ENCODE measurements at places on chromosomes 5 and 9.

DNA sequence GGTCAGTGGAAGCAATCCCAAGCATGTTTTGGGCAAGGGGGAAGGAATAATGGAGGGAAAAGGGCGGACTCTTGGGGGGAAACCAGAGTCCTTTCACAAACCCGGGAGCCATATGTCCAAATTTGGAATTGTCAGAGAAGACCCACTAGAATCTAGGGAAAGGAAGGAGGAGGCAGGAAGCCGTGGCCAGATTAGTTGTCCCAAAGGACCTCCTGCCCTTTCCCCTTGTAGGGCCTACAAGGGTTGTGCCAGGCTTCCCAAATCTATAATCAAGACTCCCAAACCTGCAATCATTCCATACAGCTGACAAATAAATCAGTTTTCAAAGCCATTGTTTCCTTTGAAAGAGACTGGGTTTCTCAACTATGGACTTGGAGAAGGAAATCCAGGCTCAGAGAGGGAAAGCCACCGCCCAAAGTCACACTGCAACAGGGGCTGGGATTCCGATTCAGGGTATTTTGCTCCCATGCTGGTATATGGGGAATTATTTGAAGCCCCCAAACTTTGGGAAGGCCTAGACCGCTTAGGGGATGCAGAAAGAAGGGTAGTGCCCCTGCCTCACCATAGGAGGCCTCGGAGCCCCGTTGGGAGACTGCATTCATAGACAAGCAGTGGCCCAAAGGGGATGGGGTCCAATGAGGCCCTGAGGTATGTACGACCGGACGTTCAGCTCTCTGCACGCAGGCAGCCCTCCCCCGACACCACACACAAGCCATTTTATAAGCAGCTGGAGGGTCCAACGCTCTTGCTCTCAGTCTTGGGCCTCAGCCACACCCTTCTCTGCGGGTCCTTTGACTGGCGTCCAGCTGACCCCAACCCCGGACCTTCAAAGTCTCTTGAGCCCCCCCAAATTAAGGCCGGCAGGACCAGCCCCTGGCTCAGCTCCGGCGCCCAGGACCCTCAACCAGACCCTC lies 815 bp downstream of the ANXA6 start:
- DNase-seq, result peak; percentile 23

DNA sequence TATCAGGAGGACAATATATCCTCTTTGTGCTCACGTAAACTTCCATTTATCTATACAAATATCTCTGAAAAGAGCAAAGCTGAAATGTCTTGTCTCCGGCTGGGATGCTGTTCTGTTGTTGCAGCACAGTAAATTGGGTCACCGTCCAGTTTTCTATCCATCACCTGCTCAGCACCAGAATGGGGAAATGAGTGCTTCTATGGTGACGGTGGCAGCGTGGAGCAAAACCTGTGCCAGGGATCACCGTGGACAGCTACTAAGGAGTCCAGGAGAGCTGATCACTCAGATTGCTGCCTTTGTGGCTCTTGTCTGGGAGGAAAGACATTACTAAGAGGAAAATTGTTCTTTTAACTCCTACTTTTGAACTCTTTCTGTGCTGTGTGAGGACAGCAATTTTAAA lies 531.6 kb downstream of the PSAT1 start:
- DNase-seq, result no peak

GRCh38 chr5:143536364-143536763 lies 132.9 kb upstream of the NR3C1 start:
- DNase-seq, result no peak

DNA sequence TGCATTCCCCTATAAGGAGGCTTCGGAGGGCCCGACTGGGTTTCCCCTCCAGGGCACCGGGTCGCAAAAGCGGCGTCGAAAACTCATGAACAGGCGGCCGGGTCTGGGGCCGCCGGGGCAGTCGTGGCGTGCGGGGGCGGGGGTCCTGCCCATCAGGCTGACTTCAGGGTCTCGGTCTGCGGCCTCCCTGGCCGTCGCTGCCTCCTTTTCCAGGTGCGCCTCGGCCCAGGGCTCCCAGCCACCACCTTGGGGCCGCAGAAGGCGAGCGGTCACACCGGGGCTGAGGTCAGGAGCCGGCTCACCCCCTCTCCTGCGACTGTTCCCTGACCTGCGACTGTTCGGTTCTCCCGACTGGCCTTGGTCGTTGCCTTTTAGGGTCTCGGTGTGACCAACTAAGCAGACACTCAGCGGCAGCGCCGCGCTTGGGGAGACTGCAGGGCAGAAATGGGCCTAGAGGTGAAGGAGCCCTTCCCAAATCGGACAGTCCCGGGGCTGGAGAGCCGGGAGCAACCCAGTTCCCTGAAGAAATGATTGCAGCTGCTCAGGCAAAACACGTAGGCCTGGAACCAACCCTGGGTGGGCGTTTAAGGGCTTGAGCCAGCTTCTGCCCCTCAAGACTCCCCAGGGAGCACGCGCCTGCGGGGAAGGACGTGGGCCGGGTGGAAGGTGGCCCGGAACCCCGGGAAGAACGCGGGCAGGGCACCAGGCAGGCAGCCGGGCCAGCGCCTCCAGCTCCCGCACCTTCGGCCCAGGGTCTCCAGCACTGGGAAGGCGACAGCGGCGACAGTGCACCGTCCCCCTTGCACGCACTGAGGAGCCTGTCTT lies 11.2 kb downstream of the IRX2 start:
- DNase-seq, result no peak

- no peak for DNase-seq
Observed at GRCh38 chr5:56585999-56586691, 229.2 kb upstream of the MAP3K1 start.

GRCh38 chr5:160030631-160031377 lies 21.9 kb downstream of the TTC1 start:
- no peak for DNase-seq

- DNase-seq, result no peak
Observed at GRCh38 chr5:102036927-102037326, 259.2 kb downstream of the SLCO4C1 start.

DNA sequence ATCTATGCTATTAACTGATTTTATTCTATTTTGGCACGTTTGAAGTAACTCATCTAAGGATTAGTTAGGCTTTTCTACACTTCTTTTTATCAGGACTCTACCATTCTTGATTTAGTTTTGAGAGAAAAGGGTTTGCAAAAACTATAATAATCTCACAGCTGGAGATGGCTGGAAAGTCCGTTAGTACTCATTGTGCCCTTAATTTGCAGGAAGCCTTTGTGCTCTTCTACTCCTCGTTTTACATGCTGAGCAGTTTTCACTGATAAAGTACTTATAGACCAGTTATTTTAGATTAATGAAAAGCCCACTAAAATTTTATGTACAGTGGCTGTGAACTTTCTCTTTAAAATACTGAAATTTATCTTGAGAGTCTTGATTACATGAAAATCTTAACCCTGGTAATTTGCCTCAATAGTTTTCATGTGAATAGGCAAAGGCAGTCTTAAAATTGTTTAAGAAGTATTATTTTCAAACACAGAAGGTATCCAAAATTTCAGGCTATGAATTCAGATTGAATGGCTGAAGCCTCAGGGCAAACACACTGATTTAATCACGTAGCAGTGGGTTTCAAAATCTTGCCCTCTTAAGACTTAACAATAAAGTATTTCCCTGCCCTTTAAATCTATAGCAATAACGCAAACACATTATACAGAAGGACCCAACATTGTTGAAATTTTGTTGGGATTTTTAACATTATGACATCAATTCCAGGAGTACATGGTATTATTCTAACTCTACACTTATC lies 18.6 kb downstream of the MLLT3 start:
- DNase-seq, result no peak

GRCh38 chr5:14267991-14268708 lies 125.0 kb downstream of the TRIO start:
- DNase-seq, result peak; percentile 44

- DNase-seq, result no peak
Observed at GRCh38 chr5:116872986-116873385, 298.4 kb upstream of the SEMA6A start.

- peak; percentile 31 for DNase-seq
Observed at GRCh38 chr5:74766418-74766848, 484 bp downstream of the GFM2 start.

- no peak for DNase-seq
Observed at GRCh38 chr9:111828193-111828592, 33.5 kb upstream of the SHOC1 start.

- no peak for DNase-seq
Observed at GRCh38 chr9:90965226-90966030, 163.8 kb downstream of the SYK start.

DNA sequence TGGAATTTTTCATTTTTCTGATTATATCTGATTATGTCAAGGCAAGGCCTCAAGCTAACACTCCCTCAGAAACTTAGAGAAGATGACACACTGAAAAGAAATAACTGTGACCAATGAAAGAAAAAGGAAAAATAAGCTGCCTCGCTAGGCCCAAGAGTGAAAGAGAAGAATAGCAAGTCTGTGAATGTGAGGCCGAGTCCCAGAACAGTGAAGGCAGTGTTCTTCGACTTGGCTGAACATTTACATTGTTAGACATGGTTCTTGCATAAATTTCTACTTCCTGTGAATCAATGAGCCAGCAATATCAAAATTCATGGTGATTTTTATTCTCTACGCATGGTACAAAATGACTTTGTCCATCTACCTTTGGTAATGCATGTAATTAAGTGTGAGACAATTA lies at the start of gene ATP10B:
TSS of gene ATP10B (minus strand) at position 163 of the 400 bp plus-strand sequence. CDS start 164,137 bp downstream, outside the sequence.
- no peak for DNase-seq

DNA sequence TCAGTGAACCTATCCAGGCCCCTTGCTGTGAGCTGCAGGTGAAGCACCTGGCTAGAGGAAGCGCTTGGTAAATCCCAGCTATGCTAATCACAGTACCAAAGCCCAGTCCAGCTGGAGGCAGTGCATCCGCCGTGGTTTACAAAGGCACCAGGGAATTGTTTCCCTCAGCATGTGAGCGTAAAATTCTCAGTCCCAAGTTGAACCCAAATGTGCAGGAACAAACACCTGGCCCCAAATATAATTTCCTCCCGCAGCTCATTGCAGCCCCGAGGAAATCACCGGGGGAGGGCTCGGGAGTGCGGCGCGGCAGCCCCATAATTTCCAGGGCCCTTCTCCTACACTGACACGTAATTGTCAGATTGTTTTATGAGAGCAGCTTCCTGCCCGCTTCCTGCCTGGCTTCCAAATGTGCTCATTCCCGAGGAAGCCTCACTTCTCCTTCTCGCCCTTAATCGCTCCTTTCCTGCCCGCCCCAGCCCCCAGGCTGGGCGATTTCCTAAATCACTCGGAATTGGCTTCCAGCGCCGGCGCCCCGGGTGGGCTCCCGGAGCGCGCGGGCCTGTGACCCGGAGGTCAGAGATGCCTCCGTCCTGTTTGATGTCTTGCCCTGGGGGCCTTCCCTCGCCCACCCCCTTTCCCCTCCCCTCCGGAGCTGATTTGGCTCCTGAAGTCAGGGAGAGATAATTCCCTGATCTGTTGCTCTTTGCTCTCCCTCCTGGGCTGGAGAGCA lies 134.4 kb downstream of the FGF1 start:
- peak; percentile 67 for DNase-seq

GRCh38 chr5:91281401-91281800 lies 101.7 kb downstream of the ARRDC3 start:
- DNase-seq, result no peak

- DNase-seq, result no peak
Observed at GRCh38 chr5:62083661-62084060, 222.3 kb upstream of the KIF2A start.

- peak; percentile 93 for DNase-seq
Observed at GRCh38 chr9:32340361-32340760, 44.1 kb upstream of the ACO1 start.

DNA sequence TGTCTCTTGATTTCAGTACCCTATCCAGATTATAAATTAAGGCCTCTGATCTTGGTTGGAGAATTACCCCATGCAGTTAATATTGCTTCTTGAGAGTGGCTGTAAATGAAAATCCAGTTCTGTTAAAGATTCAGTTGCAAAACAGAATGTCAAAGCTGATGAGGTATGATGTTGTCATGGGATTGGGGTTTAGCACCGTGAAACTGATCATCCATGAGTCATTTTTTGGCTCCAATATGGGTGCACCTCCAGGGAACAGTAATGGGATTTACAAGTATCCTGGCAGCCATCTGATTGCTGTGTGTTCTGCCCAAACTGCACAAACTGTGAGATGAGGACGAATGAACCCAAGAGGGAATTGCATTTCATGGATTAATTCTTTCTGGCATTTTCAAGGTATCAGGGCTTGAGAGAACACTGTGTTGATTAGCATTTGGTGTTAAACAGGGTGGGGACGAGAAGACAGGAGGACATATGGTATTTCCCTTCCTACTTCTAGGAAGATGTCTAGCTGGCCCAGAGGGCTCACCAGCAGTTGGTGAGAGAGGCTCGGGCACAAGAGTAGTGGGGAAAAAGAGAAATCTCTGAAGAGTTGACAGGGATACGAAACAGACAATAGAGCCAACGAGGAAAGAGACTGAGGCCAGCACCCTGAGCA lies 214.7 kb downstream of the GAS1 start:
- DNase-seq, result no peak

DNA sequence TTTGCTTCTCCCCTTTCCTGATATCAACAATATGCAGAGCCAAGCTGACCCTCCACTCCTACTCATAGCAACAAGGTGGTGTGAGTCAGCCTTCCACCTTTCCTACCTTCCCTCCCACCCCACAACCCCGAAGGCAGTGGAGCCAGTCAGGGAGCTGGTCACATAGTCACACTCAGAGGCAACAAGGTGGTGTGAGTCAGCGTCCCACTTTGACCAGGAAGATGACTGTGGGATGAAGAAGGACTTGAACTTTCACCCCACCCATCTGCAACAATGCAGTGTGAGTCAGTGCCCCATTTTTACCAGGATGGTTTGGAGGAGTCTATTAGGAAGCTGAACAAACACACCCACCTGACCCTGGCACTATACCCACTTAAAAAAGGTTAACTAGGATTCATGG lies 30.1 kb upstream of the ZNF782 start:
- DNase-seq, result no peak

GRCh38 chr9:135885100-135885853 lies 22.1 kb downstream of the CAMSAP1 start:
- DNase-seq, result no peak

DNA sequence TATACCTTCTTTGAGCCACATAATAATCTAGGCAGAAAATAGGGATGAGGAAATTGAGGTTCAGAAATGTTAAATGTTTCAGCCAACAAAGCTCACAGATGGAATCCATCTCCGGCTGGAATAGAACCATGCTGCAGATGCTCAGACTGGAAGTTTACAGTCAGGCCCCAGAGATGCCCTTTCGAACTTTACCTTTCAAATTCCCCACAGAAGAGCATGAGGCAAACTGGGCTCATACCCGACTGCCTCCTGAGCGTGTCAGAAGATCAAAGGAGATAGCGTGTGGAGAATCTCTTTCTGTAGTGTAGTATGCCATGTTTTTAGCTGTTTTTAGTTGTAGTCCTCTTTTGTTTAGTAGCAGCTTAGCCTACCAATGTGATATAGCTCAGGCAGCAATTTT lies 72.0 kb upstream of the DAP start:
- DNase-seq, result no peak

- DNase-seq, result no peak
Observed at GRCh38 chr9:114988962-114989599, 58.7 kb upstream of the TNFSF8 start.

- DNase-seq, result no peak
Observed at GRCh38 chr5:120926471-120926870, 462.4 kb downstream of the PRR16 start.

- DNase-seq, result no peak
Observed at GRCh38 chr5:139654871-139655491, 6.8 kb downstream of the CXXC5 start.

All from NCI-H526 (cell line).